ENCODE measurements at places on chromosomes 3 and 15.
A peak's percentile ranks its signal among the peaks of the same experiment; 100 is the strongest.

DNA sequence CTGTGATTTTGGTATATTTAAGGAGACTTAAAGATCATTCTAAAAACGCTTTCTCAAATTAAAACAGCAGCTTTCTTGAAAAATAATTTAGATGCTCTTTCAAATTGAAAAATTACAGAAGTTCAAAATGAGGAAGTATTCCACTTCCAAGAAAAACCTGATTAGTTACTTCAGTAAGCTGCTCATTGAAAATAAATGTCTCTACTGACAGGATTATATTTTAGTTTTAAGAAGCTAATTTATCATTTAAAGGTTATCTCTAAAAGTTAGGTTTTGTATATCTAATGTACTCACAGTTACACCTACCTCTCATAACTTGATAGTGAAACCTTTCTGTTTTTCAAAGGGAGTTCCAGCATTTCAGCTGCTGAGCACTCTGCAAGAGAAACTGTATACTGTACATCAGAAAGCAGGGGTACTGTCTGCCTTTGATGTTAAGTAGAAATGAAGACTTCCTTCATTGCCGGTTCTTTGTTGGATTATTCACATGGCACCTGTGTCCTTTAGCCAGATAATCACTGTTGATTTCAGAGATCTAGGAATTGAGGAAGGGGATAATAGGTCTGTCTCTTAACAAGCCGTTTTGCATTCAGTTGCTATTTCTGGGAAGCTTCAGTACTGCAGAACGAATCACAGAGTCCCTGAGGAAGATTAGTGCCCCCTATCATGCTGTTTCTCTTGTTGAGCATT lies 161.6 kb downstream of the TCF12 start:
- no peak for DNase-seq

DNA sequence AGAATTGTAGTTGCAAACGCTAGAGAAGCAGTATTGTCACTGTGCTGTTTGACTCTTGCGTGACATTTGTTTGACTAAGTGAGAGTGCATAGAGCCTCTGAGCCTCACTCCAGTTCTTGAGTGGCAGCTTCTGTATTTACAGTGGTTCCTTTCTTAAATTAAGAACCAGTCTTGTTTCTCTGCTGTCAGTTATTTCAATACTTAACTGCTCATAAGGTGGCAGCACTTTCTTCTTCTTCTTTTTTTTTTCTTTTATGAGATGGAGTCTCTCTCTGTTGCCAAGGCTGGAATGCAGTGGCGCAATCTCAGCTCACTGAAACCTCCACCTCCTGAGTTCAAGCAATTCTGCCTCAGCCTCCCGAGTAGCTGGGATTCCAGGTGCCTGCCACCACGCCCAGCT lies 372.1 kb downstream of the LPP start:
- DNase-seq: no peak

- no peak for DNase-seq
These were observed 11.4 kb downstream of the ACTC1 start for GRCh38 chr15:34783991-34784390.

GRCh38 chr15:31579282-31579681 lies 252.6 kb downstream of the KLF13 start:
- no peak for DNase-seq

- DNase-seq: no peak
These were observed 200.1 kb upstream of the PROK2 start for GRCh38 chr3:71984843-71985613.

- DNase-seq: no peak
These were observed 11.1 kb upstream of the TPRG1 start for GRCh38 chr3:189160519-189161309.

DNA sequence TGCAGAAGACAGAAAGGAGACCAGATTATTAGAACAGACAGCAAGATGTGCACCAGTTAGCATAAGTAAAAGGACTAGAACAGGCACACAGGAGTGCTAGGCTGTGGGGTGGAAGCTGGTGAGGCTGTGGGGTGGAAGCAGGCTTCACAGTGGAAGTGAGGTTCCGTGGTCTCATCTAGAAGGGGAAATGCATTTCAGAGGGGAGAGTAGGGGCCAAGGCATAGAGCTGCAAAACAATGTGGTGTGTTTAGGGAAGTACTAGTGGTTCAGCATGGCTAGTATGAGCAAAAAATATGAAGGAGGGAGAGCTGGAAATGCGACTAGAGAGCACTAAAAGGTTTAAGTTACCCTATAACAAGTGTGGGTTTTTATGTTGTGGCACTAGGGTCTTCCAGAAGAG lies 6.5 kb downstream of the POPDC2 start:
- DNase-seq: no peak

DNA sequence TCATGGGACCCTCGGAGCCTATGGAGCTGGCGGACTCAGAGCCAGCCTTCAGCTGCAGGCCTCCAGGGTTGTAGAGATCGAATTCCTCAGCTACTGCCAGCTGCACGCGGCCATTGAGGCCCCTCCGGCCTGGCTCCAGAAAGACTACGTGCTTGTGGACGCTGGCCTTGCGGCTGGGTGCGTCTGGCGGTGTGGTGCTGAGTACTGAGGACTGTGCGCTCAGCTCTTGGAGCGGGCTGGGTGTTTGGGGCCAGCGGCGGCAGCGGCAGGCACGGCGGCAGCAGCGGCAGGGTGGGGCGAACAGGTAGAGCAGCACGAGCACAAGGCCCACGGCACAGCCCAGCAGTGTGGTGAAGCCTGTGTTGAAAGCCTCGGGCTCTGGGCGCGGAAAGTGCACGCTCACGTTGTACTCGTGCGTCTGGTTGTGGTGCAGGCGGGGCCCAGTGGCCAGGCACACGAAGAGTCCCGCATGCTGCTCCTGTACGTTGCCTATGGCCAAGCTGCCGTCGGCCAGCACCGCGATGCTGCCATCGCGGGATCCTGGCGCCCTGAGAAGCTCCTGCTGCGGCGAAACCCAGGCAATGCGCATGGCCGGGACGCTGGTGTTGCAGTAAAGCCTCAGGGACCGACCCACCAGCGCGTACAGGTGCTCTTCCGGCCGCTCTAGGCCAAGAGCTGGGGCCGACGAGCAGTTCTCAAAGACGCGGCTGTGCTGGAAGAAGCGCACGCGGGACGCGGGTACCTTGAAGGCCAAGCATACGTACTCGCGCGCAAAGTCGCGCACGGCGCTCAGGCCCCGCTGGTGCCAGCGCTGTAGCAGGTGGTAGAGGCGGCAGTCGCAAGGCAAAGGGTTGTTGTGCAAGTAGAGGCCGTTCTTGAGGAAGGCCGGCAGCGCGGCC lies 1.3 kb downstream of the AMIGO3 start:
- no peak for DNase-seq

DNA sequence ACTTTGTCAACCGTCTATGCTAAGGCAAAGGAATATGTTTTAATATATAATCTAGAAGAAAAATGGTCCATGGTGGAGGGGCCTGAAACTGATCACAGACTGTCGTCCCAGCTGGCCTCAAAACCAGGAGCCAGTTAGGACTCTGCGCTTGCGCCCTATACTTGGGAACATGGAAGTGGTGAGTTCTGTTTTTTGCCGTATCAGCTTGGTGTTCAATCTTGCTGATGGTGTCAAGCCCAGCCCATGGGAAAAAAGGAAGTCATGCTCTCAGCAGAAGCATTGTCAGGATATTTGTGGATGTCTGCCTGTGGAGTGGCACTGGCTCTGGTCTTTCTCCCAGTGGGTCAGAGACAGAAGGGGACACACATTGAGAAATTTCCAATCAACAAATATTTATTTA lies 342.0 kb upstream of the CTDSPL start:
- DNase-seq: no peak

- peak; percentile 53 for DNase-seq
These were observed 18.7 kb downstream of the ISG20 start for GRCh38 chr15:88657326-88658069.

- no peak for DNase-seq
These were observed 68.2 kb downstream of the RYR3 start for GRCh38 chr15:33378866-33379480.

Data from fibroblast of skin of right quadriceps (primary cell).